ENCODE measurements at places on chromosomes 4 and X.

- no peak for DNase-seq
Observed at GRCh38 chr4:13626492-13627177, 890 bp downstream of the BOD1L1 start.

GRCh38 chr4:38989487-38989886, 42.7 kb downstream of the TMEM156 start:
- DNase-seq = peak; percentile 33

DNA sequence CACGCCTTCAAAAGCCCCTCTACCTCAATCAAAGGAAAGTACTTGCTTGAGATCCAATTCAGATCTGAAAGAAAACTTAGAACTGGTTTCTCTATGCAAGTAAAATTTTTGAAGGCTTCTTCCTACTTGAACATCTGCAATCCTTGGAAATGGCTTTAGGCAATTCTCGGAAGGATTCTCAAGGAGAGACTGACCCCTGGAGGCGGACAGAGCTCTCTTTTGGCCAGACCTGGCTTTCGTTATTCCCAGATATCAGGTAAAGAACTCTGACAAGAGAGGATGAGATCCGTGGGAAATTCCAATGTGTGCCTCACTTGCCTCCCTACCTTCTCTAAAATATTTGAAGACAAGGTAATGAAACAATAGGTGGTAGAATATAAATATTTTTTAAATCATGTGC, 670.3 kb upstream of the FAM241A start:
- no peak for DNase-seq

- peak; percentile 4 for DNase-seq
Observed at GRCh38 chrX:49754233-49754857, 58.6 kb upstream of the PAGE1 start.

- no peak for DNase-seq
Observed at GRCh38 chrX:38514016-38514854, 47.1 kb upstream of the TSPAN7 start.

DNA sequence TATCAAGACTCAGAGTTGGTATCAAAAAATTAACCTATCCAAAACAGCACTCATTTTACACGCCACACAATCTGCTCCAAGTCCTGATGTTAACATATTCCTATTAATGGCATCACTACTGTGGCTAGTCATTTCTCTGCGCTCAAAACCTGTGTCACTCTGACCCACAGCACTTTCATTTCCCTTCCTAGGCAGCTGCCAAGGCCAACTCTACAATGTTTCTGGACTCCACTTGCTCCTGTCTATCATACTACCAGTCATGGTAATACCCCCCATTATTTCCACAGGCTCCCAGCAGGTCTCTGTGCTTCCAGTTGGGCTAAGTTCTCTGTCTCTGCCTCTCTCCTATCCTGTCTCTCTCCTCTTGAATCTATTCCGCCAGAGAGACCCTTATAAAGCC, 323.6 kb downstream of the NR3C2 start:
- DNase-seq = no peak

DNA sequence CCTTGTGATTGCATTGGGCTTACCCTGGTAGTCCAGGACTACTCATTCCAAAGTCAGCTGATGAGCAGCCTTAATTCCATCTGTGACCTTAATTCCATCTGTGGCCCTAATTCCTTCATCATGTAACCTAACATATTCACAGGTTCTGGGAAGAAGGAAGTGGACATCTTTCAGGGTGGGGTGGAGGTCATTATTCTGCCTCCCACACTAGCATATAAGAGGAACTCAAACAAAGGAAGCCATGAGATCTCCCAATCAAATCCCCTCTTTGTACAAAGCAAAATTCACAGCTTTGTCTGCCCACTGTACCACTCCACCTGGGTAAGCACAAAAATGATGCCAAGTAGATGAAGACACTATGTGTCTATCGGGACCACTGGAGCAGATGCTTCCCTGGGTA, 87.3 kb downstream of the SLC2A9 start:
- no peak for DNase-seq

DNA sequence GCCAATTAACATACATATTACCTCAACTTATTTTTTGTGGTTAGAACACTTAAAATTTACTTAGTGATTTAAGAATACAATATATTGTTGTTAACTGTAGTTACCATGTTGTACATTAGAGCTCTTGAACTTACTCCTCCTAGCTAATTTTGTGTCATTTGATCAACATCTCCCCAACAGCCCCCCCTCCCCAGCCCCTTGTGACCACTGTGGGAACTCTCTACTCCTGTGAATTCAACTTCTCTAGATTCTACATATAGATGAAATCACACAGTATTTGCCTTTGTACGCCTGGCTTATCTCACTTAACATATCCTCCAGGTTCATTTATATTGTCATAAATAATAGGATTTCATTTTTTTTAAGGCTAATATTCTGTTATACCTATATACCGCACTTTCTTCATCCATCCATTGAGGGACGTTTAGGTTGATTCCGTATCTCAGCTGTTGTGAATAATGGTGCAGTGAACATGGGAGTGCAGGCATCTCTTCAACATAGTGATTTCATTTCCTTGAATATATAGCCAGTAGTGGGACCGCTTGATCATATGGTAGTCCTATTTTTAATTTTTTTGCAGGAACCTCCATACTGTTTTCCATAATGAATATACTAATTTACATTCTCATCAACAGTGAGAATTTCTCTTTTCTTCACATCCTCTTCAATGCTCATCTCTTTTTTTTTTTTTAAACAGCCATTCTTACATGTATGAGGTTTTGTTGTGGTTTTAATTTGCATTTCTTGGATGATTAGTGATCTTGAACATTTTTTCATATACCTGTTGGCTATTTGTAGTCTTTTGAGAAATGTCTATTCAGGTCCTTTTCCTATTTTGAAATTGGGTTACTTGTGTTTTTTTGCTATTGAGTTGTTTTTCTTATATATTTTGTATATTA, 66.8 kb downstream of the RAPGEF2 start:
- DNase-seq = no peak

DNA sequence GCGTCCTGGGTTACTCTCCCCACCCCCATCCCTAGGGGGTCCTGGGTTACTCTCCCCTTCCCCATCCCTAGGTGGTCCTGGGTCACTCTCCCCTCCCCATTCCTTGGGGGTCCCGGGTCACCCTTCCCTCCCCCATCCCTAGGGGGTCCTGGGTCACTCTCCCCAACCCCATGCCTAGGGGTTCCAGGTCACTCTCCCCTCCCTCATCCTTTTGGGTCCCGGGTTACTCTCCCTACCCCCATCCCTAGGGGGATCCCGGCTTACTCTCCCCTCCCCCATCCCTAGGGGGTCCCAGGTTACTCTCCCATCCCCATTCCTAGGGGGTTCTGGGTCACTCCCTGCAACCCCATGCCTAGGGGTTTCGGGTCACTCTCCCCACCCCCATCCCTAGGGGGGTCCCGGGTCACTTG, 1.5 kb downstream of the ASMTL start:
- no peak for DNase-seq

GRCh38 chr4:5447755-5448154, 260.6 kb downstream of the EVC2 start:
- no peak for DNase-seq

DNA sequence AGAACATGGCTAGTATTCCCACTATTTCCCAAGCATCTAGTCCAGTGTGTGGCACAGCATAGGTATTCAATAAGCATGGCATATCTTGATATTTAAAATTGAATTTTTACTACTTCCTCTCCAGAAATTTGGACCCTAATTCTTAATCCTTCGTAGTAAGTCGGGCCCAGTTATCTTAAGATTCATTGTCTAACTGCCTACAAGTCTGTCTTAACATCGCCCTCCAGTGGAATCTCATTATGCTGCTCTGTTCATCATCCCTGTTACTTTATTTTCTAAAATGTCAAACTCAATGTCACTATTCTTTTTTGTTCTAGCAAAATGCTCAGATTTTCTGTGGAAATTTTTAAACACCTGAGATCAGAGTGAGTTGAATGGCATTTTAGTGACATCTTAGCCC, 606.2 kb downstream of the KLHL13 start:
- DNase-seq = no peak

- peak; percentile 2 for DNase-seq
Observed at GRCh38 chrX:10945498-10945897, 165.6 kb upstream of the HCCS start.

- peak; percentile 36 for DNase-seq
Observed at GRCh38 chr4:141352909-141353525, 132.3 kb downstream of the ZNF330 start.

DNA sequence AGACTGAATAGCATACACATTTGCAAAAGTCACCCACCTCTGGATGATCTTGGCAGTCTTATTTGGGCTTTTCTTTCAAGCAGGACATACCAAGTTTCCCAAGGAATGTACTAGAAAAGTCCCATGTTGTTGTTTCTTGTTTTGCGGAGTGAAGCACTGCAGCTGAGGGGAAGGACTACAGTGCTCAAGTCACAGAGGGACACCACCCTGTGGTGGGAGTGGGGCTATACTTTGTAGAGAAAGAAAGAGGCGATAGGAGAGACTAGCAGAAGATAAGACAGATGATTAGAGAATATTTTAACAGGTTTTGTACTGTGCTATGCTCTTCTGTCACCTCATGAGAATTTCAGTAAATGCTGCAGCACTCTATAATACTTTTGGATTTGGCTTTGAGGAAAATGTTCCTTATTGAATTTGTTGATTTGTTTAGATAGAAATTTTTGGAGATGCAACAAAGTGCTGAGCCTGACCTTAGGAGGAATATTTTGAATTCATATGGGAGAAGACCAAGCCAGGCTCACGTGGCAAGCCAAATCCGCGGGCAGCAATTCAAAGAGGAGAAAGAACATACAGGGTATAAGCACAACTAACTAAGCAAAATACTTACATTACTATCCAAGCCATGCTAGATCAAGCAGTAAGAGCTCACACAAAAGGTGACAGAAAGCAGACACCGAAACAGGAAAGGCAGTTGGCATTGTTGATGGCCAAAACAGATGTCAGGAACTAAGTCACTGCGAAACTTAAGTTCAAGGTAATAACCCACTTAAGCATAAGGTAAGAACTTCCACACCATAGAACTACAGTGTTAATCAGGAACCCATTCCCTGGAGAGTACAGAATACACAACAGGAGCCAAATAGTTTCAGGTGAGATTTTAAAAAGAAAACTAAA, 280.3 kb upstream of the INTU start:
- DNase-seq = no peak

DNA sequence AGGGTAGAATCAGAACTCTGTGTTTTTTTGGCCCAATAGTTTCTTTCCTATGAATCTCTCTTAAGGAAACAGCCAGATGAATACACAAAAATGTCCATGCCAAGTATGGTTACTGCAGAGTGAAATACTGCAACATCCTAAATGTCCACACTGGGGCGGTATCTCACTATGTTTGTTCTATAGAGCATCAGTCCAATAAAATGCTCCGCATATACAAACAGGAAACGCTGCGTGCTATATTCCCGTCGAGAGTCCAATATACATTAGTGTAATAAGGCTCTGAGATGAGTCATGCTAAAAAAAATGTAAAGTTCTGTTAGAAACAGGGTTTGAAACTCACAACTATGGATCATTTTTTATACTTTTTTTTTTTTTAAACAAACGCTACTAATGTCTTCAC, 72.9 kb upstream of the ENOX2 start:
- DNase-seq = peak; percentile 24

GRCh38 chr4:45063696-45064095, 337.3 kb upstream of the GNPDA2 start:
- DNase-seq = no peak

DNA sequence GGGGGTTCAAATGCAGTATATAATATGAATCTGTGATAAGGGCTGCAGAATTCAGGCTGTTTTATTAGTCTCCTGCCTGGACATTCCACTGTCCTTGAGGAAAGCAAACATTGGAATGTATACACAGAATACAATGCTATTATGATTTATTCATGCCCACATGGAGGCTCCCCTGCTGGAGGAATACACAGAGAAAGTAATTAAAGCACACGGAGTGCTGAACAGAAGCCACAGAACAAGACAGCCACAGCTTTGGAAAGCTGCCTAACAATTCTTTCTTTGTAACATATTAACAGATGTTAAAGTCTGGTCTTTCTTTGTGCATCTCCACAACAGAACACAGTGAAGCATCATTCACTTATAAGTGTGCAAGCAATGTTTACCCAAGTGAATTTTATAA, 155.8 kb downstream of the ARAP2 start:
- DNase-seq = no peak

DNA sequence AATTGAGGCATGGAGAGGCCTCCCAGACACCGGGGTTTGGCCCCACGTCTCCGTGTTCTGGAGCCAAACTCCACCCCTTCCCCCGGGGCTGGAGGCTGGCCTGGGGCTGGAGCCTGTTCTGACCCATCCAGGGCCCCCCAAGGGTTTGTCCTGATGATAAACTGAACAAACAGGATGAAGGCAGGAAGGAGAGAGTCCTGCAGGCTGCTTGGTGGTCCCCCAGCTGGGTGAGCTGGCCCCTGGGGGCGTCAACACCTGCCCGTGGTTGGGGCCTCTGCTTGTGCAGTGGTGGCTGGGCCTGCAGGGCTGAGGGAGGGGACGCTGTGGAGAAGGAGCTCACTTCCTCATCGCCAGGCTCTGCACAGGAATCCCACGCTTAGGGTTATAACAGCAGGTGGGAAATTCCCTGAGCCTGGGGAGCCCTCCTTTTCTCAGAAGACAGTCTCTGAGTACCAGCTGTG, 2.3 kb downstream of the SH3TC1 start:
- no peak for DNase-seq

GRCh38 chr4:75289914-75290582, 224.2 kb downstream of the RCHY1 start:
- no peak for DNase-seq

GRCh38 chrX:137550665-137551261, 15.2 kb upstream of the ZIC3 start:
- no peak for DNase-seq

All from MG63 (cell line).